ENCODE measurements at places on chromosomes 11 and 22.
A peak's percentile ranks its signal among the peaks of the same experiment; 100 is the strongest.

GRCh38 chr11:124884869-124885479, 12.7 kb downstream of the ROBO4 start:
- DNase-seq = no peak

DNA sequence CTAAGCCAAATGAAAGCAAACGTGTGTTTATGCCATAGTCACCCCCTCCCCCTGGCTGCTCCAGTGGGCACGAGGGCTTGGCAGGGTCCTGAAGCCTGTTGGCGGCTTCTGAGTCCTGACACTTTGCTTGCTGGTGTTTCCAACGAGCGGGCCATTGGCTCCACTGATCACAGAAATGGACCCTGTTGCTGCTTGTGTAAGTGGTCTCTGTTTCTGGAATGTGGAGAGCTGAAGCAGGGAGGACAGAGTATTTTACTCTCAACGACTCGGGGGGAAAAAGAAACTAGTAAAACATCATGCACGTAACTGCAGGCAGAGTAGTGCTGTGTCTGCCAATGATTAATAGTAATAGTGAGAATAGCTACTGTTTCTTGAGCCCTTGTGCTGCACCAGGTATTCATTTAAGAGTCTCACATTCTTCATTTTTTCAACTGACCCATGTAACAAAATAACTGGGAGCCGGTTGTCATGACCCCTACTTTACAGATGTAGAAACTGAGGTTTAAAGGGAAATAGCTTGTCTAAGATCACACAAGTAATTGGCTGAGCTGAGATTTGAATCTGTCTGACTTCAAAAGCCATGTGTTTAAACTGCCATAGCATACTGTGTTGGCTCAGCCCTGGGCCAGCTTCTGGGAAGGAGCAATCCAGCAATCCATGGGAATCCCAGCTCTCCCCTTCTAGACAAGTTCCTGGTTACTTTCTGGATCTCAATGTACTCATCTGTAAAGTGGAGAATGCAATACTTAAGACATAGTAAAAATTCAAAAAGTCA, 526.7 kb downstream of the INSC start:
- DNase-seq = no peak

DNA sequence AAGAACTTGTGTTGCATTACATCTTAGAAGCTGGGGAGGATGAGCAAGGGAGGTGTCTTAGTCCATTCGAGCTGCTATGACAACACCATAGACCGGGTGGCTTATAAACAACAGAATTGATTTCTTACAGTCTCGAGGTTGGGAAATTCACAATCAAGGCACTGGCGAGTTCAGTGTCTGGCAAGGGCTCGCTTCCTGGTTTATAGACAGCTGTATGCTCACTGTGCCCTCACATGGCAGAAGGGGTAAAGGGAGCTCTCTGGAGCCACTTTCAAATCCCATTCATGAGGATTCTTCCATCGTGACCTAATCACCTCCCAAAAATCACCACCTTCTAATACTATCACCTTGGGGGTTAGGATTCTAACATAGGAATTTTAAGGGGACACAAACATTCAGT, 150.0 kb upstream of the NECTIN1 start:
- no peak for DNase-seq

GRCh38 chr11:2886191-2886894, 768 bp upstream of the CDKN1C start:
- DNase-seq = no peak

- peak; percentile 84 for DNase-seq
Observed at GRCh38 chr11:116276051-116277044, 496.4 kb downstream of the BUD13 start.
